ENCODE measurements at places on chromosomes 5 and 9. TPM values are rescaled to one million over a fixed set of nuclear protein-coding genes. Genes with fewer than 3 reads are reported as not detected.

GRCh38 chr9:137781906-137782585 is 95.5 kb upstream of the CACNA1B start:
- DNase-seq: no peak

DNA sequence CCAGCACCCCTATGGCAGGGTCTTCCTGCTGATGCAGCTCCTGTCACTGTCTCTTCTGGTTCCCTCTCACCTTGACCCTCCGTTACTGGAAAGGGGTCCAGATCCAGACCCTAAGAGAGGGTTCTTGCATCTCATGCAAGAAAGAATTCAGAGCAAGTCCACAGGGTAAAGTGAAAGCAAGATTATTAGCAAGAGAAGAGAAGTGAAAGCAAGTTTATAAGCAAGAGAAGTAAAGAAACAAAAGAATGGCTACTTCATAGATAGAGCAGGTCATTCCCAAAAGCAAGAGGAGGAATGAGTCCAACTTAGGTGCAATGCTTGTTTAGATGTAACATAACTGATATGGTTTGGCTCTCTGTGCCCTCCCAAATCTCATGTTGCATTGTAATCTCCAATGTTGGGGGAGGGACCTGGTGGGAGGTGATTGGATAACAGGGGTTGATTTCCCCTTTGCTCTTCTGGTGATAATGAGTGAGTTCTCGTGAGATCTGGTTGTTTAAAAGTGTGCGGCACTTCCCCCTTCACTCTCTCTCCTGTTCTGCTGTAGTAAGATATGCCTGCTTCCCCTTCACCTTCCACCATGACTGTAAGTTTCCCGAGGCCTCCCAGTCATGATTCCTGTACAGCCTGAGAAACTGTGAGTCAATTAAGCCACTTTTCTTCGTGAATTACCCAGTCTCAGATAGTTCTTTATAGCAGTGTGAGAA is 183.3 kb downstream of the MED10 start:
- no peak for DNase-seq

DNA sequence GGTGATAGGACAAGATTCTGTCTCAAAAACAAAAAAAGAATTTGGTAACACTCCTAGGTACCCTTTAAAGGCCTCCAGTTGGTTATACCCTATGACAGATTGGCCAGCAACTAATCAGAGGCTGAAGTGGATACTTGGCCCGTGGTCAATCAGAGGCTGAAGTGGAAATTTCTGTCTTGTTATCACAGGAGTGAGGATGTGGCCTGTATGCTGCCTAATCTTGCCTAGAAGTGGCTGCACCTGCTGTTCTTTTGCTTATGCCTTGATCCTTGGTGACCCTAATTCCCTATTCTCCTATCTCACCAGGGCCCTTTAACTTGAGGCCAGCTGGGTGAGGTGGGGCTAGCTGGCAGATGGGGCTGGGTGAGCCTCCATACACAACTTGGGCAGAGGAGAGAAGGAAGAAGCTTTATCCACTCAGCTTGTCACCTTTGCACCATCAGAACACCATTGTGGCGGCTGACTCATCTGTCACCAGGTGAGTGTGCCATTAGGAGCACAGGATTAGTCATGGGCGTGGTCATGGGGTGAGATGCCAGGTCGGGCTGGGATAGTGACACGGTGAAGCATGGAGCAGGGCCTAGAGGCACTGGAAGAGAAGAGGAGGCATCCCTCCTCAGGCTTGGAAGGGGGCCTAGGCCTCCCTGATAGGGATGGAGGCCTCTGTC is 41.5 kb downstream of the SAR1B start:
- DNase-seq: peak; percentile 16

DNA sequence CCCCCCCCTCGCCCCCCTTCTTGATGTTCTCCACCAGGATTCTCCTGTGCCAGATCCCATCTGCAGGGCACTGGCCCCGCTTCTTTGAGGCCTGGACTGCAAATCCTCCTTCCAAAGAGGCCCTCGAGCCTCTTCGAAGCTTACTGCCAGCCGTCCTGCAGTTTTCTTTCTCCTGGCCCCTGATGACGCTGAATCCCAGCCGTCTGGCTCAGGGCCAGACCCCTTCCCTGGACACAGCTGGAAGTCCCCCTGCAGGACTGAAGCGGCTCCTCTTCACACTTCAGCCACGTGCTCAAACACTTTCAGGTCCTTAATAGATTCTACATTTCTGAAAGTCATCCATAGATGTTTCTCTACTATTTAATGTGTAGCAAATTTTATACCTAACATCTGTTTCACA is 121.5 kb downstream of the EHMT1 start:
- DNase-seq: no peak

DNA sequence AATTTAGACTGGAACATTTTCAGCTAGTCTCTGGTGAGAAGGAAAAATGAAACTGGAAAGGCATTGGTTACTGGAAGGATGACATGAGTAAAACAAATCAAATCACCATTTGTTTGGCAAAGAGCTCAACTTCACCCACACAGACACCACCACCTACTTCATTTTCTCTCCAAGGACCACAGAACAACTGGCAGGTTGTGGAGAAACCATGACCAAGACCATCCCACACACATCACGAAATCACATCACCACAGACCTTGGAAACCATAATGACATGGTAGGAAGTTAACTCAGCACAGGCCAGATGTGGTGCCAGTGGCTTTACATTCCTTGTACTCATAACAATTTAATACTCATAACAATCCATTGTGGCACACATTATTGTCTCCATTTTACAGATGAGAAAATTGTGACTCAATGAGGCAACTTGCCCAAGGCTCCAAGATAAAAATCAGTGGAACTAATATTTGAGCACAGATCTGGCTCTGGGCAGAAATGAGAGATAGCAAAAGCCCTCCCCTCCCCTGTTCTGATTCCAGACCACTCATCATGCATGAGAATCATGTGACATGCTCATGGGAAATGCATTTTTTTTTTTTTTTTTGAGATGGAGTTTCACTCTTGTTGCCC is 7.5 kb downstream of the OR1K1 start:
- DNase-seq: no peak

PCDHGB6 gene
- total RNA-seq: 0.18 TPM

SMIM33 gene
- total RNA-seq: not detected

PCDHA3 gene
- not detected for total RNA-seq

INSYN2B gene
- total RNA-seq: not detected

ENG gene
- 14.8 TPM for total RNA-seq

NEUROG1 gene
- total RNA-seq: not detected

OTULINL gene
- total RNA-seq: 4.8 TPM

AFF4 gene
- total RNA-seq: 31.7 TPM
